ENCODE measurements at places on chromosomes 1 and 21.

DNA sequence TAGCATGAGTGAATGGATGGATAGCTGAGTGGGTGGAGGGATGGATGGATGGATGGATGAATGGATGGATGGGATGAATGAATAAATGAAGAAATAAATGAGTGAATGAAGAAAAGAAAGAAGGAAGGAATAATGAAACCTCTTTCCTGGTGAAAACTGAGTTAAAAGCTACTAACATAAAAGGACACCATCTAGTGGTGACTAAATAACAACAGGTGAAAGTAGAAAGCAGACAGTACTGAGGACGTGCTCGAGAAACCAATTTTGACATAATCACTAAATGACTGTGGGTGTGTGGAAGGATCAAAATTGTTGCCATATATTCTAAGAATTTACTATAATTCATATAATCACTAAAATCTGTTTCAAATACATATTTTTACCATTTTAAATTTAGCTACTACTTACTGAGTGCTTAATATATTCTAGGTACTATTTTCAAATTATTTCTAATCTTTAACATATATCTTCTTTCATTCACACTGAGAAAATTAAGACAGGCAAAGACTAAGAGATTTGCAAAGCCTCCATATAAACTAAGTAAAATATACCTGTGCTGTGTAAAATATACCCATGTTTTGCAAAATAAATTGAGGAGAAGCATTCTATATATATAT, 522.9 kb downstream of the LRRIQ3 start:
- DNase-seq = peak; percentile 29

DNA sequence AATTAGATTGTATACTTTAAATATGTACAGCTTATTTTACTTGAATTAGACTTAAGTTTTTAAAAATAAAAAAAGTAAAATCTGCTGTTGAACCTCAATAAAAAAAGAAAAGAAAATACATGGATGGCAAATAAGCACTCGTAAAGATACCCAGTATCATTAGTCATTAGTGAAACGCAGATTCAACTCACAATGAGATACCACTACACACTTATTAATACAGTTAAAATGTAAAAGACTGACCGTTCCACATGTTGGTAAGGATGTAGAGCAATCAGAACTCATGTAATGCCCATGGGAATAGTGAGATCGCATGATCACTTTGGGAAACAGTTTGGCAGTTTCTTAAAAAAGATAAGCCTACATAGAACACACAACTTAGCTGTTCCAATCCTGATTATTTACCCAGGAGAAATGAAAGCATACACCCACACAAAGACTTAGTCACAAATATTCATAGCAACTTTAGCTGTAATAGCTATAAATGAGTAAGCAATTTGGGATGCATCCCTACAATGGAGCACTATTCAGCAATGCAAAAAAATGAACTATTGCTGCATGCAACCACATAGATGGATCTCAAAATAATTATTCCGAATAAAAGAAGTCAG, 7.3 kb downstream of the SH2D1B start:
- DNase-seq = no peak

DNA sequence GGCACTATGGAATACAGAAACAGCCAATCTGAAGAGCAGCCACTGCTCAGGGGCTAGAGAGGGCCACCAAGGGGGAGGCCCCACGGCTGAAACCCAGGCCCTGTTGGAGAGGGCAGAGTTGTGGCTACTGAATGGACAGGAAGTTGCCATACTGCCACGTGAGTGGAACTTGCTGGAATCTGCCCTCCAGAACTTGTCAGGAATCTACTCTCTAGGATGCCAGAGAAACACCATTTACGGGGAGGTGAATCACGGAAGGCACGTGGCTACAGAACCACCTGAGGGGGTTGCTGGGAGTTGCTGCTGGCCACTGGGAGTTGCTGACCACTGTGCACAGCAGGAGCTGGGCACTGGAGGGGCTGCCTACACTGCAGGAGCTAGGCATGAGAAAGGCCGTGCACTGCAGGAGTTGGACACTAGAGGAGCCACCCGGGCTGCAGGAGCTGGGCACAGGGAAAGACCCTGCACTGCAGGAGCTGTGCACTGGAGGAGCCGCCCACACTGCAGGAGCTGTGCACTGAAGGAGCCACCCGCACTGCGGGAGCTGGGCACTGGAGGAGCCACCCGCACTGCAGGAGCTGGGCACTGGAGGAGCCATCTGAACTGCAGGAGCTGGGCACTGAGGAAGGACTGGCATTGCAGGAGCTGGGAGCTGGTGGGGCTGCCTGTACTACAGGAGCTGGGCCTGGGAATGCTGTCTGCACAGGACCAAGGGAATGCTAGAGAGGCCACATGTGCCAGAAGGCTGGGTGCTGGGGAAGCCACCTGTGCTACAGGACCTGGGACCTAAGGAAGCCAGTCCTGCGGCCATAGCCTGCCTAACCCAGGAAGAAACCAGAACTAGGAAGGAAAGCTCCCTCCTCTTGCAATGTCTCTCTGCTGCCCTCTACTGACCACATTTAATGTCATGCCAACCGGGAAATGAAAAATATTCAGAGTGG, 343.4 kb downstream of the MATN1 start:
- peak; percentile 69 for DNase-seq

GRCh38 chr1:113912594-113913311, 7.6 kb downstream of the DCLRE1B start:
- DNase-seq = peak; percentile 9

DNA sequence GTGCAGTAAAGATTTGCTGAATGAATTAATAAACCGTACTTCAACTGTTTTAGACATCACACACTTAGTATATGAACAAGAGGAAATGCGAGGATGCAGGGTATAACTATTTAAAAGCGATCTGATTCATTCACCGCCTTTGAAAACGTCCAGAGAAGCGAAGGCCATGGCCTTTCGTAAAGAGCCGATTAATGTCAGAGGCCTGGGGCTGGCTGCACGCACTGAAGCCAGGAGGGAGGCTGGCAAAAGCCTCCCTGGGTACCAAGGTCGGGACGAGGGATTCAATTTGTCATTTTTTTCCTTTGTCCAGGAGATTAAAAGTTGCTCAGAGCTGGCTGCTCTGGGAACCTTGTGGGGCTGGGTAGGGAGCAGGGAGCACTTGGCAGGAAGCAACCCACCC, 307.4 kb downstream of the NPHP4 start:
- DNase-seq = no peak

- no peak for DNase-seq
These were observed 611.5 kb upstream of the RGS18 start for GRCh38 chr1:191546803-191547202.

GRCh38 chr1:156498432-156499193, 2.0 kb downstream of the MEF2D start:
- DNase-seq = no peak

GRCh38 chr1:46617108-46617800, 643 bp upstream of the MOB3C start:
- DNase-seq = no peak

GRCh38 chr1:209808059-209808581, 2.2 kb upstream of the IRF6 start:
- peak; percentile 91 for DNase-seq

DNA sequence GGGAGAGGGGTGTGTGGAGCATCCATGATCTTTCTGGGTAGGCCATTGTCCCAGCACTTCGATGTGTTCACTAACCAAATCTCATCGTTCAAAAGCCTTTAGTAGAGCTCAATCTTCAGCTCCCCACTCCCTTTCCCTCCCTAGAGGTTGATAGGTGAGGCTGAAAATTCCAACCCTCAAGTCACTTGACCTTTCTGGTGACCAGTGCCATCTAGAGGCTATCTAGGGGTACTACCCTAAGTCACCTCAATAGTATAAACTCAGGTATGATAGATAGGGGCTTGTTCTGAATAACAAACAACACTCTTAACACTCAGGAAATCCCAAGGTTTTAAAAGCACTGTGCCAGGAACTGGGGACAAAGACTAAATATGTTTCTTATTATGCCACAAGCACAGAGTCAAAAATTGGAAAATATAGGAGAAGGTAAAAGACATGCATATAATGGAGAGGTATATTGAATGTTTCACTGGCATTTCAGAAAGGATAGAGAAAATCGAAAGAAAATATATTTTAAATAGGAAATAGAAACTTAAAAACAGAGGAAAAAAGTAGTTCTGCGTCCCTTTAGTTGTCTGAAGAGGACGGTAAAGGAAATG, 42.9 kb upstream of the CD53 start:
- DNase-seq = peak; percentile 60

- no peak for DNase-seq
These were observed 3.8 kb downstream of the CNR2 start for GRCh38 chr1:23909412-23909811.

- DNase-seq = no peak
These were observed 9.2 kb upstream of the ZNF644 start for GRCh38 chr1:91031081-91031480.

DNA sequence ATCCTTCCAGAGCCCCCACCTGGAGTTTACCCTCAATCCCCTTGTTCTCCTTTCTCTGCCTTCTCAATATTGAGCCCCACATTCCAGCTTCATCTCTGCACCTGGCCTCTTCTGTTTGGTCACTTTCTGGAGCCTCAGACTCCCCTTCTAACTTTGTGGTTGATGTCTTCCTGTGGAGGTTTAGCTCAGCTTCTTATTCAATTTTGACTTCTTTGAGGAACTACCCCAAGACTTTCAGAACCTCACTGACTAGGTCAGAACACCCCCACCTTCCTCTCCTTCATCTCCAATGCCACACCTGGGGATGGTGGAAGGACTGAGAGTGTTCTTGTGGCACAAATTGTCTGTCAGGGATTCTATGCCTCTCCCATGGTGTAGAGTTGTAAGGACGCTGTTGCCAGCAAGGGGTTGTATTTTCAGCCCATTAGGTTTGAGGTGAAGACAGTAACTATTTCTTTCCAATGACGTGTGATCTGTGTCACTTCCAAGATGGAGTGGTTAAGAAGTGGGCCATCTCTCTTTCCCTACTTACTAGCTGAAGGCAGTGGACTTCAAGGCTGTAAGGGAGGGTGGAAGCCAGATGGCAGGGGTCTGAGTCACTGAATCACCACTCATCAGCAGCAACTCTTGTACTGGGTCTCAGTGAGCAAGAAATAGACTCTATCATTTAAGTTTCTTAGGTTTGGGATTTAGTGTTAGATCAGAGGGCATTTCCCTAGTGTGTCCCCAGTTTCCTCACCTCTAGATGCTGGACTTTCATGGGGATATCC, 80.6 kb downstream of the PAPPA2 start:
- no peak for DNase-seq

DNA sequence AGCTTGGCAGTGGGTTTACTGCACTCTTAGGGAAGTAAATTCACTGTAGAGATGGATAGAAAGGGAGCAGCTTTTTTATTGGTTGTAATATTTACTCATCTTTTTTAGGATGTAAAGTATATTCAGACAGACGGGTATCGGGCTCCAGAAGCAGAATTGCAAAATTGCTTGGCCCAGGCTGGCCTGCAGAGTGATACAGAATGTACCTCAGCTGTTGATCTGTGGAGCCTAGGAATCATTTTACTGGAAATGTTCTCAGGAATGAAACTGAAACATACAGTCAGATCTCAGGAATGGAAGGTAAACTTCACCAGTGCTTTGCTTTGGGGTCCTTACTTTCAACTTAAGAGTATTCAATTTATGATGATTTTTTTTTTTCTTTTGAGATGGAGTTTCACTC, 3.2 kb downstream of the UHMK1 start:
- no peak for DNase-seq
